ENCODE measurements at places on chromosomes 7 and 10. TPM values are rescaled to one million over a fixed set of nuclear protein-coding genes. Genes with fewer than 3 reads are reported as not detected.

Gene GJD4
- not detected for total RNA-seq

DNA sequence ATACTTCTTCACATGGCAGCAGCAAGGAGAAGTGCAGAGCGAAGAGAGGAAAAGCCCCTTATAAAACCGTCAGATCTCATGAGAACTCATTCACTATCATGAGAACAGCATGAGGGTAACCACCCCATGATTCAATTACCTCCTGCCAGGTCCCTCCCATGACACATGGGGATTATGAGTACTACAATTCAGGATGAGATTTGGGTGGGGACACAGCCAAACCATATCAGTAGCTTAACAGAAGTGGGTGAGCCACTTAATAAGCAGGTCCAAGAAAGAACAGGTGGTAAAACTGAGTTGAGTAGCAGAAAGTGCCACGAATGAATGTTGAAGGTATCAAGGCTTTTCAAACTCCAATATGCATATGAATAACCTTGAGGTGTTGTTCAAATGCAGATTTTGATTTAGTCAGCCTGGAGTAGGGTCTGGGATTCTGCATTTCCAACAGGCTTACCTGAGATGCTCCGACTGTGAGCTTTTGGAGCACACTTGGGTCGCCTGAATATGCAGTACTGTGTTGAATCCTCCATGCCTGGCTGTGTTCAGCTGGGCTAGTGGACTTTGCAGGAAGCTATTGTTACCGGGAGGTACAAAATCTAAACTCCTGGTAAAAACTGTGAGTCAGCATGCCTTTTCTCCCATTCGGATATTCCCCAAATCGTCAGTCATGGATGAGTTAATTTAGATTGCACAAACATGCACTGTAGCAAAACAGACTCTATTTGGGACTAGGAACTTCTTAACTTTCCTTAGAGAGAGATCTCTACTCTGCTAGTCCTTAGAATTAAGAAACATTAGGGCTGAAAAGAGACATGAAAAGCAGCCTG lies 69.0 kb upstream of the PRKCQ start:
- no peak for DNase-seq
- no peaks in the 10 kb centered on the region for H3K27me3 ChIP-seq
- no peak overlapping the region for H3K27ac ChIP-seq
- no peaks in the 10 kb centered on the region for H3K4me1 ChIP-seq
- H3K4me3 ChIP-seq: no peak overlapping the region
- H3K36me3 ChIP-seq: no peaks in the 10 kb centered on the region

DNA sequence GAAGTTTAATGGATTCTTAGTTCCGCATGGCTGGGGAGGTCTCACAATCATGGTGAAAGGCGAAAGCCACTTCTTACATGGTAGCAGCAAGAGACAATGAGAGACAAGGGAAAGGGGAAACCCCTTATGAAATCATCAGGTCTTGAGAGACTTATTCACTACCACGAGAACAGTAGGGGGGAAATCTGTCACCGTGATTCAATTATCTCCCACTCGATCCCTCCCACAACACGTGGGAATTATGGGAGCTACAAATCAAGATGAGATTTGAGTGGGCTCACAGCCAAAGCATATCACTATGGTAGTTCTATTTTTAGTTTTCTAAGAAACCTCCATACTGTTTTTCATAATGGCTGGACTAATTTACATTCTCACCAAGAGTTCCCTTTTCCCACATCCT lies 36.7 kb downstream of the SPAM1 start:
- no peaks in the 10 kb centered on the region for H3K36me3 ChIP-seq
- no peak overlapping the region for H3K4me3 ChIP-seq
- H3K4me1 ChIP-seq: no peaks in the 10 kb centered on the region
- no peaks in the 10 kb centered on the region for H3K27me3 ChIP-seq
- no peak overlapping the region for H3K27ac ChIP-seq

Gene UBE2H
- total RNA-seq: 121 TPM

Data from left lung (tissue), 14 donors.